ENCODE measurements at places on chromosomes 2 and 18.

GRCh38 chr2:101474731-101475384 is at the start of gene RFX8:
TSS of gene RFX8 (minus strand) at chr2:101475112. CDS start at chr2:101466848, 8,264 bp downstream.
- no peak for DNase-seq

GRCh38 chr2:136207665-136208064 is 89.7 kb upstream of the CXCR4 start:
- DNase-seq, result no peak

DNA sequence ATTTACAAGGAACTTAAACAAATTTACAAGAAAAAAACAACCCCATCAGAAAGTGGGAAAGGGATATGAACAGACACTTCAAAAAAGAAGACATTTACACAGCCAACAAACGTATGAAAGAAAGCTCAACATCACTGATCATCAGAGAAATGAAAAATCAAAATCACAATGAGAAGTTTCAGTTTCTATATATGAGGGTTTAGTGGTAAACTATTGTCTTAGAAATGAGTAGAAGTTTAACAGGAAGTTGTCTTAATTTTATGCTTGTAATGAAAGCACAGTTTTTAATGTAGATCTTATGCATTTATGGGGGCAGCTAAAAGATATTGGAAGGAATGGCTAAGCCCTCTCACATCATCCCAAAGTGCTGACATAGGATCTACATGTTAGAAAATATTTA is 325.4 kb downstream of the ERBB4 start:
- no peak for DNase-seq

- DNase-seq, result no peak
Measured at GRCh38 chr18:57131782-57132181, 15.1 kb upstream of the BOD1L2 start.

GRCh38 chr2:177397481-177398289 is 5.1 kb downstream of the AGPS start:
- no peak for DNase-seq

- DNase-seq, result no peak
Measured at GRCh38 chr2:179239195-179239594, 25.4 kb downstream of the SESTD1 start.

DNA sequence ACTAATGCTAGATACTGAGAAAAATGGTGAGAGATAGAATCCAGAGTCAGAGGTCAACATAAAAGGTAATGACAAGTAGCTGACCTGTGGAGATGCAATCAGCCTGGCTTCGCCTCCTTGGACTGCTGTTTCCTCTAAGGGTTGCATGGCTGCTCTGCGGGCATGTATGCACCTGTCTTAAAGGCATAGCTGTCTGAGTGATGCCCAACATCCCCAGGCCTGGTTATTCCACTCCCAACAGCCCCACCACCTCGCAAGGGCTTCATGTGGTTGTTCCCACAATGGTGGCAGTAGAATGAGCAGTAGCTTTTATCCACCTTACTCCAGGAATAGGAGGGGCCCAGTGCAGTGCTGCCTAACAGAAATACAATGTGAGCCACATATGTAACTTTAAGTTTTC is 69.7 kb upstream of the ALK start:
- no peak for DNase-seq

GRCh38 chr2:216739035-216739434 is 43.7 kb upstream of the IGFBP5 start:
- no peak for DNase-seq

- DNase-seq, result no peak
Measured at GRCh38 chr2:20536619-20537422, 89.9 kb downstream of the RHOB start.

- no peak for DNase-seq
Measured at GRCh38 chr2:175304541-175304940, 123.0 kb upstream of the ATP5MC3 start.

DNA sequence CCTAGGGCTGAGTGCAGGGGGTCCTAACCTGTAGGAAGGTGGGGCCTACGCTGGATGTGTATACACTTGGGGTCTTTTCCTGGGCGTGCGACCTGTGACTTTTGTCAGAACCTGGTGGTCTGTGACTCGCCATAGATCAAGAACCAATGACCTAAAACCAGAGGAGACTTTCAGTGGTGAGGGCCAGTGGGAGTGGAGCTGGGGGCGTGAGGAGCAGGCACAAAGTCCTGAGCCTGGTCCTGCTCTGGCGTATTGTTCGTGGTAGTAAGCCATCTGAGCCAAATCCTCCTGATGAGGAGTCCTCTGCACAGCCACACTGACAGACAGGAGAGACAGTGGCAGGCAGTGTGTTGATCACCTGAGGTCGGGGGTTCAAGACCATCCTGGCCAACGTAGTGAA is 8.9 kb downstream of the INPP4A start:
- DNase-seq, result no peak

DNA sequence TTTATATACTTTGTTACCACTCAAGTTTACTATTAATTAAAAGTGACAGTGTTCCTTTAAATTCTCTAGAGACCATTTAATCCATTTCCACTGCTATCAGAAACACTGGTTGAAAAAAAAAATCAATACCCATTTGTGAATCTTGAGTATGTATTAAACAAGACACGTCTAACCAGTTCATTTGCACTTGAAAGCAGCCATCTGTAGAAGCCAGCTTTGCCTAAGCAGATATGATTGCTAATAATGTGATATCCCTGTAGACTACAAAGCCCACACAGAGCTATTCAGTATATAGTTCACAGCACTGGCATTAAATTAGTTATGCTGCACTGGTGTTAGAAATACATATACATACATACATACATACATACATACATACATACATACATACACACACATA is 111.8 kb upstream of the SP3 start:
- no peak for DNase-seq

DNA sequence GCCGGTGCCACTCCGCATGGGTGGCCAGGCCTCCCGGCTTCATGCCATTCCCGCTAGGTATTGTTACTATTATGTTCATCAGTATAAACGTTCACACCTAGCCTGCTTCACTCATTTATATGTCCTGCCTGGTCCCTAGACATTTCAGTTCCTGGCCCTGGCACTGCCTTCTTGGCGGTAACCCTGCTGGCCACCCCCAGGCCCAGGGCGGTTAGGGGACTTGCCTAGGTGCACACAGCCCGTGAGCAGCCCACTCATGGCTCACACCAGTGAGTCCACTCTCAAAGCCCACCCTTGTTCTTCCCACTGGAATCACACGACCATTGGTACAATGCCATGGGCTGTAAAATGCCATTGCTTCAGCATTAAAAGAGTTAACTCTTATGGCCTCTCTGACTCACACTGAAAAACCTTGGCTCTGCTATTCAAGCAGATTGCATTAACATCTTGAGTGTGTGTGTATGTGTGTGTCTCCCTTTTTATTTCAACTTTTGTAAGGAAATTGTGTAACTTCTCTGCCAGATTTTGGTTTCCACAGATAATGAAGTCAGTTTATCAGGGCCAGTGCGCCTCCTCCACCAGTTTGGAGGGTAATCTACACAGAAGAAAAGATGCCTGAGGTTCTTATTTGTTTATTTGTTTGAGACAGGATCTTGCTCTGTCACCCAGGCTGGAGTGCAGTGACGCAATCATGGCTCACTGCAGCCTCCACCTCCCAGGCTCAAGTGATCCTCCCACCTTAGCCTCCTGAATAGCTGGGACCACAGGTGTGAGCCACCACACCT is 74.2 kb downstream of the RAB31 start:
- no peak for DNase-seq

- no peak for DNase-seq
Measured at GRCh38 chr2:47206181-47206580, 51.1 kb upstream of the STPG4 start.

DNA sequence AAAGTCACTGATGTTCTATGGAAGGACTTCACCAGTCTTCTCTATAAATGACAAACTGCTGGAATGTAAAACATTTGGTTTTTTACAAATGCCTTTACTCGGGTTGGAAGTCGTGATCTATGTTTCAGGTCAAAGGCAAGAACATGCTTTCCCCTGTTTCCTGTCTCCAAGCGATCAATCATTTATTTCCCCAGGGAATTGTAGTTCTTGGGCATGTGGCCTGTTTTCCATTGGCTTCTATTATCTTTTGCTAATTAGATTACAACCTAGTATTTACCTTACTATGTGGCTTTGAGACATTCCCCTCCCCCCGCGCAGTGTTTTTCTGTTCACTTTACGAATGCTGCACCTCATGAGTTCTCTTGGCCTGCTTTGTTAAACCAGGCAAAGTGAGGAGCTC is 684.2 kb downstream of the EPHA4 start:
- no peak for DNase-seq

- no peak for DNase-seq
Measured at GRCh38 chr18:54860941-54861340, 32.7 kb downstream of the RAB27B start.
